ENCODE measurements at places on chromosomes 7 and 10. TPM values are rescaled to one million over a fixed set of nuclear protein-coding genes. Genes with fewer than 3 reads are reported as not detected.

HYAL4 gene
- total RNA-seq = not detected

PKD2L1 gene
- total RNA-seq = not detected

CTAGE15 gene
- not detected for total RNA-seq

IGFBP1 gene
- total RNA-seq = not detected

MBL2 gene
- total RNA-seq = not detected

PCLO gene
- total RNA-seq = 1.4 TPM
